Psoas muscle (tissue), 8 donors: ENCODE measurements at places on chromosomes 11 and 22. TPM values are rescaled to one million over a fixed set of nuclear protein-coding genes. Genes with fewer than 3 reads are reported as not detected.

Gene RIC3
- 8.4 TPM for total RNA-seq

Gene OVOL1
- not detected for total RNA-seq

Gene PLAAT2
- not detected for total RNA-seq

Gene ZNF280A
- total RNA-seq: not detected

Gene NRIP3
- 0.37 TPM for total RNA-seq

Gene OR51B2
- not detected for total RNA-seq

Gene OR5B21
- not detected for total RNA-seq

Gene RIBC2
- not detected for total RNA-seq

Gene FHIP1B
- 9.1 TPM for total RNA-seq

GRCh38 chr11:6992457-6993417 lies 27.4 kb downstream of the ZNF214 start:
- no peak for DNase-seq

DNA sequence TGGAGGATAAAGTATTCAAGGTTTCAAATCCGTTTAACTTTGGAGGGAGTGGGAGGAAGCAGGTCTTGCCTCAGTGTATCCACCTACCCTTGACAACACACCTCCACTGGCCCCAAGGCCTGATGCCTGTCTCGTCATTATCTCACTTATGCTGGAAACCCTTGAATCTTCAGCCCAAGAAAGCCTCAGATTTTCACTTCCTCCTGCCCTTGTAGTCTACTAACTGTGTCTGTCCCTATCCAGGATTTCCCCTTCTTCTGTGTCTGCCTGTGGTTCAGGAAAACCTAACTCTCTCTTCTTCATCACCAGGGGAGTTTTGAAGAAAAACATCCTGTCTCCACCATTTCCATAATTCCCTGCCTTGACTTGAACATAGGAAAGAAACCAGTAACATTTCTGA lies 56.1 kb downstream of the SYT9 start:
- DNase-seq: no peak

DNA sequence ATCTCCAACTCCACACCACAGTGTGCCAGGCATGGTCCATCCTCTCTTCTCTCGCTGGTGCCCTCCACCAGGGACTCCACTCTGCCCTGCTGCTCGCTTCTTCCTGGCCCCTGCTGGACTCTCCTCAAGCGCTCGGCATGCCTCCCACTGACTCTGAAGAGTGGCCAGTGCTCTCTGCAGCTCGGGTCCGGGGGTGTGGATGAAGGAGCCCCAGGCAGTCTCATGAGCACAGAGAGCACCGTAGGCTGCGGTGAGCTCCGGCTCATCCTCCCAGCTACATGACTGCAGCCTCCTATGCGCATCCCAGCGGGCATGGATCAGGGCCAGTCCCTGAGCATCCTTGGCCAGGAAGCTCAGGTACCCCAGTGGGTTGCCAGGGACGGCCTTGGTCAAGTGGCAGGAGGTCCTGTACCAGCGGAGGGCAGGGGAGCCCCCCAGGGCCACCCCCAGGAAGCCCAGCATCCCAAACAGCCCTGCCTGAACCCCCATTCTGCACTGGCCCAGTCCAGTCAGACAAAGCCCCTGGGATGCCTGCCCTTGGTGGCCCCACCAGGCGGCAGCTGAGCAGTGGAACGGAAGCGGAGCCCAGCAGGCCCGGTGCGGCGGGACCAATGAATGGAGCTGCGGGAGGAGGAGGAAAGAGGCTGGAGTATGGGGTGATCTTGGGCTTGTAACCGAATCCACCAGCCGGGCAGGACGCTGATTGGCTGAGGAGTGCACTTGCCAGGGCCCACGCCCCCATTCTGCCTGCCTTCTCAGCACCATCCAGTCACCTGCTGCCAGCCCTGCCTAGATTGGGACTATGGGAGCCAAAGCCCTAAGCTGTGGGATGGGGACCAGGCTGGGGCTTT lies at the start of gene PLA2G3:
Gene PLA2G3, minus strand, starts transcription at position 643 of the 851 bp plus-strand sequence. Its CDS starts 154 bp downstream, at position 489.
- DNase-seq: peak; percentile 46

- DNase-seq: no peak
Observed at GRCh38 chr11:128953151-128953550, 10.5 kb upstream of the TP53AIP1 start.

DNA sequence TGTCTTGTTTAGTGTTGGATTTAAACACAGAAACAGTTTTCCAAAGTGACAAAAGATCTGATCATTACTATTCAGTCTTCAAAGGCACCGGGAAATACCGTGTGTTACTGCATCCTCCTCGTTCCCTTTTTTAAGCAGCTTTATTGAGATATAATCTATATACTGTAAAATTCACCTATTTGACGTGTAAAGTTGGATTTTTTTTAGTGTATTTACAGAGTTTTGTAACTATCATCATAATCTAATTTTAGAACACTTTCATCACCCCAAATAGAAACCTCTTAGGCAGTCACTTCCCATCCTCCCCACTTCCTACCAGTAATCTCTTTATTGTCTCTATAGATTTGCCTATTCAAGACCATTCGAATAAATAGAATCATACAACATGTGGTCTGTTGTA lies 1.4 kb downstream of the ANO5 start:
- DNase-seq: no peak

GRCh38 chr11:122851366-122851966 lies 13.2 kb downstream of the CRTAM start:
- no peak for DNase-seq

GRCh38 chr11:26626346-26626745 lies 54.3 kb upstream of the MUC15 start:
- DNase-seq: no peak

- no peak for DNase-seq
Observed at GRCh38 chr11:12674571-12674935, 332 bp downstream of the TEAD1 start.

DNA sequence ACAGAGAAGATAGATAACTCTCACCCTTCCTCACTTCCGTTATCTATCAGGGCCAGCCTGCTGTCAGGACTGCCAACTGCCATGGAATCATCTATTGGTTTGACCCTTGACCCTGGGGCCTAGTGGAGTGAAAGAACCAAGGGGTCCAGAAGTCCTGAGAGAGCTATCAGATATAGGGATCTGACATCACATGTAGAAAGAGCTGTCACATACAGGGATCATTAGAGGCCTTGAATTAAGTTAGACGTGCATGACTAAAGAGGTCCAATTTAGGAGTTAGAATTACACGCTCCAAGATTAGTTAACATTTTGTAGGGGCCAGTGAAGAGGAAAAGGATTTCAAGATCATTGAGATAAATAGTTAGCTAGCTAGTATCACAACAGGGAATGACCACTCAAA lies at the start of gene TMEM225:
Gene TMEM225, minus strand, starts transcription at position 101 of the 400 bp plus-strand sequence. CDS start 245 bp downstream, outside the sequence.
- DNase-seq: no peak

GRCh38 chr22:31616315-31616980 lies 45.6 kb downstream of the PISD start:
- no peak for DNase-seq

DNA sequence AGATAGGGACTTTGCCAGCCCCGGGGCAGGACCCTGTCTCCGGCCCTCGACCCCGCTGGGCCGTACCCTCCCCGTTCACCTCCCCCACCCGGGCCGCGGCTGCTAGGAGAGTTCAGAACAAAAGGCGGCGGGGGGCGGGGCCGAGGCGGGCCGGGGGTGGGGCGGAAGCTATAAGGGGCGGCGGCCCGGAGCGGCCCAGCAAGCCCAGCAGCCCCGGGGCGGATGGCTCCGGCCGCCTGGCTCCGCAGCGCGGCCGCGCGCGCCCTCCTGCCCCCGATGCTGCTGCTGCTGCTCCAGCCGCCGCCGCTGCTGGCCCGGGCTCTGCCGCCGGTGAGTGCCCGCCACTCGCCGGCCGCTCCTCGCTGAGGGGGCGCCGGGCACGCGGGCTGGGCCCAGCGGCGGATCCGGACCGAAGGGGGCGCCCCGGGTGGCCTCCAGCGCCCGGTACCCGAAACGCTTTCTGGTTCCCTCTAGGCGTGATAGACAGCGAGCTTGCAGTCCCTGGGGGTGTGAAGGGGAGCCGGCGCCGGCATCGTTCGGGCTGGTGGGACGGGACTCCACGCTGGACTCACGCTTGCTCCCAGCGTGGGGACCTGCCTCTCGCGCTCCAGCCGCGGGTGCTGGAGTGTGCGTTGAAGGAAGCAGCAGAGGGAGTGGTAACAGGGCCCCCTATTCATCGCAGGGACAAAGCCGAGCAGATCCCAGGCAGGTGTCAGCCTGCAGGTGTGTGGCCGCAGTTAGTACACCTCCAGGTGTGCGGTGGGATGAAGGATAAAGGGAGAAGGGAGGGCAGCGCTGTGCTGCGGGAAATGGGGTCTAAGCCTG lies at the start of gene MMP11:
Gene MMP11, plus strand, starts transcription at position 201 of the 825 bp plus-strand sequence. Its CDS starts 22 bp downstream, at position 223.
- peak; percentile 77 for DNase-seq

DNA sequence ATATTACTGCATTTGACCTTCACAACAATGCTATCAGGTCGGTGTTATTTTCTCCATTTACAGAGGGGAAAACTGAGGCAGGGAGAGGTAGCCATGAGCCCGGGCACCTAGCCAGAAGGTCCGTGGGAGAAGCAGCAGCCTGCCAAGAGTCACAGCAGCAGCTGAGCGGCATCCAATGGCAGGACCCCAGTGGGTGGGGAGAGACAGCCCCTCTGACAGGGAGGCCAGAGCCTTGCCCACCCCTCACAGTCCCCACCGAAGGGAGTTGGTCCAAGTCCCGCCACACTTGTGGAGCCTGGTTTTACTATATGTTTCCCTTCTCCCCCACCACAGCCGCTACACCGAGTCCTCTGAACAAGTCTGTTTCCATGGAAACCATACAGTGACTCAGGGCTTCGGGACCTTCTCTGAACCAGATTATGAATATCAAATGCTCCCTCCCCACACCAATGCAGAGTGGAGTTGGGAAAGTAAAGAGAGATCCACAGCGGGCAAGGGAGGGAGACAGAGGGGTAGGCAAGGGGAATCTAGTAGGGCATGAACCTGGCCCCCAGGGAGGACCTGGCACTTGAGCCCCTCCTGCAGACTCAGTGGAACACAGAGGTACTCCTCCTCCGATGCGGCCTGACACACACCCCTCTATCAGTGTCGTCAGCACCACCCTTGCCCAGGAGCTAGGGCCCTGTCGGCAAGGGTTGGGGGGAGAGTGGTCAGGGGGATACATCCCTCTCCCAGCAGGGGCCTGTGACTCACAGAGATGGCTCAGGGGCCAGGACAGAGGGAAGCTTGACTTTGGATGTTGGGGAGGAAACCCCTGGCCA lies 2.5 kb downstream of the CHST1 start:
- no peak for DNase-seq

DNA sequence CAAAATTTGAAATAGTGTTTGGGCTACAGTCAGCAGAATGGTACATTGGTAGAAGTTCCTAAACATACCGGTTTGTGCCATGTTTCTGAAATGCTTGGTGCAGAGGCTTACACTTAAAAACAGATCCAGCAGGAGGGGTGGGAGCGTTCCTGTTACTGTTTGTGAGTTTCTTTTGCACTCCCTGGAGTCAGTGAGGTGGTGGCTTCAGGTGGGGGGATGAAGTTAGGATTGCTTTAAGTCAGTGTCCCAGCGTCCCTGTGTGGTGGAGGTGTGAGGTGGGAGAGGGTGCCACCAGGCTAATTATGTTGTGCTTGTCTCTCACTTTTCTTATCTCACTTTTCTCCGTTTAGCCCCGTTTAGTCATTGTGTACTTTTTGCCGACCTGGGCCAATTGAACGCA lies 9.7 kb downstream of the TNRC6B start:
- no peak for DNase-seq

DNA sequence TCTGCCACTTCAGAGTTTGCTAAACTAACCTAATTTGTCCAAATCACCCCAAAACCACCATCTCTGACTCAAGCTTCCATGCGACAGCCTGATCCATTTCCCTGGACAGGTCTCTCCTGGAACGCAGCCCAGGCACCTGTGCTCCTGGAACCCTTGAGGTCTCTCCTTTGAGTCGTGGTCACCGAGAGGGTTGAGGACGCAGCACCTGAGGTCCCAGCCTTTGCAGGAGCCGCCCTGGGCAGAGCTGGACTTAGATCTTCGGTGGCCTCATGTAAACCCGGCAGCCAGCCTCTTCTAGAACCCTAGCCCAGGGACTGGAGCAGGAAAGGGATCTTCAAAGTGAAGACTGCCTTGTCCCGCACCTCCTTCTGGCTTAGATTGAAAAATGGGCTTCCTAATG lies 37.6 kb downstream of the ASRGL1 start:
- DNase-seq: no peak

DNA sequence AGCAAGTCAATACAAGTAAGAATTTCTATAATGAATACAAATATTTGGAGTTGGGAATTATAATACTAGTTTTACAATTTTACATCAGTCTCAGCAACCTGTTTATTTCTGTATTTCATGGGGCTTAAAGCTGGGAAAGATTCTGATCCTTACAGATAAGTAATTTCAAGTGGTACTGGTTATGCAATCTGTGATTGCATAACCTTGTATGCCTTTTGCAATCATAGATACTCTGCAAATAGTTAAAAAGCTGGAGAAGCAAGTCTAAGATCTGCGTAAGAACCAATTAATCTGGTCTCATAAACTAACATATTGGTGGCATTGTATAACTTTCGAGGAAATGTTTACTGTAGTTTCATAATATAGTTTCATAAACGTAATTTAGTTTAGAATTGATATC lies 198.3 kb upstream of the PGR start:
- DNase-seq: no peak

DNA sequence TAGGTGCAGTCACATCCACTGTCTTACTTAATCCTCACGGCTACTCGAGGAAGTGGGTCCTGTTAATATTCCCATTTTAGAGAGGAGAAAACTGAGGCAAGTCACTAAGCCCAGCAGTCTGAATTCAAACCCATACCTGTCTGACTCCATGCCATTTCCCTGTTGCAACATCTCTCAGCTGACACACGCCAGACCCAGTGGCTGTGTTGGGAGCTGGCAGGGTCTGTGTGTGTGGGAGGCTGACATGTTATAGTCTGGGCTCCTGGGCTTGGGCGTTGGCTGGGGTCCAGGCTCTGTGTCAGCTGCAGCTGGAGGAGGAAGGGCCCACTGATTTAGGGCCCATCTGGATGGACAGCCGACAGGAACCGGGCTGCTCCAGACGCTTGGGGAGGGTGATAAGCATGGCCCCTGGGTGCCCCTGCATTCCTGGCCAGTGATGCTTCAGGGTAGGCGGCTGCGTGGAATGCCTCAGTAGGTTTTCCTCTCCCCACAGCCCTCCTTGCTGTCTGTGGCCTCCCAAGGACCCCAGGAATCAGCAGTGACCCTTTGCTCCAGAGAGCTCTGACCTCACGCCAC lies 562.5 kb downstream of the MN1 start:
- DNase-seq: peak; percentile 85

DNA sequence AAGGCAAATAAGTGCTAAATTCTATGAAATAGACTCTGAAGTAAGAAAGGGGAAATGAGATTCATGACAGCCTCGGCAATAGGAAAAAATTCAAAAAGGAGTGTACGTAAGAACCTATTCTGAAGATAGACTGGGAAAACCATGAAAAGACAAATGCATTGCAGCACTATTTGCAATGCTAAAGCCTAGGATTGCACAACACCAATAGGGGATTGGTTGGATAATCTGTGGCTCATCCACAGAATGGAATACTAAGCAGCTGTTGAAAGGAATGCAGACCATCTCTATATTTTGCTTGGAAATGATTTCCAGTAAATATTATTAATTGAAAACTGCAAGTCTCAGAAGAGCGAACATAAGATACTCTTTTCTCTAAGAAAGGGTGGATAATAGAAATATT lies 91.7 kb upstream of the CLMP start:
- no peak for DNase-seq

- DNase-seq: no peak
Observed at GRCh38 chr22:17853073-17853472, 78.8 kb upstream of the BID start.
